Small intestine (tissue), 16 donors: ENCODE measurements at places on chromosomes 7 and 10.
A peak's percentile ranks its signal among the peaks of the same experiment; 100 is the strongest.

- H3K27ac ChIP-seq, result no peak within 1 kb of the TSS
- DNase-seq, result peak; percentile 39
- H3K36me3 ChIP-seq, result no peaks in the 10 kb centered on the region
Observed at GRCh38 chr10:97185326-97186058, at the start of gene SLIT1. SLIT1 (minus strand) TSS chr10:97185959; CDS start chr10:97185674, 285 bp downstream.

DNA sequence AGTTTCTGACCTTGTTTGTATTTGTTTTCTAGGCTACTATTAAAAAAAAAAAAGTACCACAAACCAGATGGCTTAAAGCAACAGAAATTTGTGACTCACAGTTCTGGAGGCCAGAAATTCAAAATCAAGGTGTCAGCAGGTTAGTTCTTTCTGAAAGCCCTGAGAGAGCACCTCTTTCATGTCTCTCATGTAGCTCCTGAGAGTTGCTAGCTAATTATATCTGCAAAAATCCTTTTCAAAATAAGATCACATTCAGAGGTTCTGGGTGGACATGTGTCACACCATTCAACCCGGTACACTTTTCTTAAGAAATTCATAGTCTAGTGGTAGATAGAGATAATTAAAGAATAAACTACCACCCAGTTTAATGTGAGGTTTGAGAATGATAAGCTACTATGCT lies 888.6 kb downstream of the GRID1 start:
- no peak for DNase-seq
- no peak overlapping the region for H3K4me3 ChIP-seq
- no peaks in the 10 kb centered on the region for H3K4me1 ChIP-seq

- DNase-seq, result peak; percentile 81
- peaks cover 3% of the 10 kb centered on the region for H3K36me3 ChIP-seq
- H3K4me3 ChIP-seq, result no peak overlapping the region
- peaks cover 36% of the 10 kb centered on the region for H3K4me1 ChIP-seq
- no peak overlapping the region for H3K27ac ChIP-seq
- no peaks in the 10 kb centered on the region for H3K27me3 ChIP-seq
Observed at GRCh38 chr10:974038-974784, 14.0 kb upstream of the GTPBP4 start.

- no peaks in the 10 kb centered on the region for H3K27me3 ChIP-seq
- H3K4me1 ChIP-seq, result no peaks in the 10 kb centered on the region
- H3K36me3 ChIP-seq, result no peaks in the 10 kb centered on the region
Observed at GRCh38 chr7:137592232-137592896, 248.8 kb upstream of the PTN start.

- H3K36me3 ChIP-seq, result peaks cover 4% of the 10 kb centered on the region
- peaks cover 7% of the 10 kb centered on the region for H3K4me1 ChIP-seq
Observed at GRCh38 chr10:72794260-72794659, 99.3 kb upstream of the OIT3 start.
